Posterior vena cava (tissue), 2 donors: ENCODE measurements at places on chromosomes 4 and X.

DNA sequence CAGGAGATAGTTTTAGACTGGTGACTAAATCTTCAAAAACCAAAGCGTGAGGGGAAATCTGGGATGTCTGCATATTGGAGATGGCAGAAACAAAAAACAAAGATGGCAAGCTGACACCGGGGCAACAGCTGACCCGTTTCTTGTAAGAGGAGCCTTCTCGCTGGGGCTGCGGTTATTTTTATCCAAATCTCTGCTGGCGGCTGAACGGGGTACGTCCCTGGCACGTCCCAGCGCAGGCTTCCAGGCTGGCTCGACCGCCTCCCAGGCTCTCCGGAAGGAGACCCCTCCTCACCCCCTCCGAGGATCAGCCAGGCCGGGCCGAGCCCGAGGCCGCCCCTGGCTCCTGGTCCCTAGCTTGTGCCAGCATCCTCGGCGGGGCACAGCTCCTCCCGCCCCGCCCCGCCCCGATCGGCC, 403 bp downstream of the SGCB start:
- peak; percentile 80 for DNase-seq

GRCh38 chrX:41265615-41266014, 68.3 kb upstream of the DDX3X start:
- DNase-seq: no peak

- DNase-seq: no peak
Measured at GRCh38 chr4:82515705-82516104, 46.1 kb downstream of the TMEM150C start.

DNA sequence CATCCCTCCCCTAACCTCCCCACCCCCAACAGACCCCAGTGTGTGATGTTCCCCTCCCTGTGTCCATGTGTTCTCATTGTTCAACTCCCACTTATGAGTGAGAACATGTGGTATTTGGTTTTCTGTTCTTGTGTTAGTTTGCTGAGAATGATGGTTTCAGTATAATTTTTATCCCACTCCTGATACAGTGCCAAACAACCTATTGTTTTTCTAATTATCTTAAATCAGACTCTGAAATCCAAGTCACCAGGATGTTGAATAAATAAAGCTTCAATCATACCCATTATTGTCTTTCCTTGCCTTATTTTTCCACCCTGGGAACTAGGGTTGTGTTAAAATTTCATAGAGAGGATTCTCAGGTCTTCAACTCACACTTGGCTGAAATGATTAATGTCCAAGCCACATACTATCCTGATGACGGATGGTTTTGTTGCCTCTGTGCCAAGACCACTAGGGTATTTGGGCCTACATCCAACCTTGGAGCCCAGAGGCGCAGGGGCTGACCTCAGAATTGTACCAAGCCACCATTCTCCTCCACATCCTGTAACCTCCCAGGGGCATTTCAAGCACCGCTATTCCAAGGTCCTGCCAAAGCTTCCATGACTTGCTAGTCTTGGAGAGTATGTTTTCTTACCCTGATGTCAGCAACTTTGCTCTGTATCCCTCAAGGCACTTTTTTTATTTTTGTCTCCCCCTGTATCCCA, 332.4 kb downstream of the ARHGAP24 start:
- DNase-seq: no peak

- DNase-seq: peak; percentile 89
Measured at GRCh38 chrX:54921427-54922021, 900 bp downstream of the TRO start.

- no peak for DNase-seq
Measured at GRCh38 chrX:19017271-19017670, 33.4 kb upstream of the PHKA2 start.

DNA sequence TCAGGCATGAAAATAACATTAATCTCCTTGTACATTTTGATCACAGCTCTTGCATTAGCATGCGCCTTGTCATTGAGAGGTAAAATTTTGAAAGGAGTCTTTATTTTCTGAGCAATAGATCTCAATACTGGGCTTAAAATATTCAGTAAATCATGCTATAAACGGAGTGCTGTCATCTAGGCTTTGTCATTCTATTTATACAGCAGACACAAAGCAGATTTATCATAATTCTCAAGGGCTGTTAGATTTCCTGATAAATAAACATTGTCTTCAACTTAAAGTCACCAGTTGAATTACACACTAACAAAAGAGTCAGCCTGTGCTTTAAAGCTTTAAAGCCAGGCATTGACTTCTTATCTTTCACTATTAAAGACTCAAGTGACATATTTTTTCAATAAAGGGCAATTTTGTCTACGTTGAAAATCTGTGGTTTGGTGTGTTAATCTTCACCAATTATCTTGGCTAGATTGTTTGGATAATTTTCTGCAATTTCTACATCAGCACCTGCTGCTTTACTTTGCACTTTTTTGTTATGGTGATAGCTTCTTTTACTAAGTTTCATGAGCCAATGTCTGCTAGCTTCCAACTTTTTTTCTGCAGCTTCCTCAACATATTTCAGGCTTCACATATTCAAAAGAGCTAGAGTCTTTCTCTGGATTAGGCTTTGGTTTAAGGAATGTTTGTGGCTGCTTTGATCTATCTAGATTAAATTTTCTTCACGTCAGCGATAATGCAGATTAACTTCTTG, 27.9 kb upstream of the UGT2B4 start:
- no peak for DNase-seq

- no peak for DNase-seq
Measured at GRCh38 chr4:122703868-122704267, 28.6 kb upstream of the BBS12 start.

DNA sequence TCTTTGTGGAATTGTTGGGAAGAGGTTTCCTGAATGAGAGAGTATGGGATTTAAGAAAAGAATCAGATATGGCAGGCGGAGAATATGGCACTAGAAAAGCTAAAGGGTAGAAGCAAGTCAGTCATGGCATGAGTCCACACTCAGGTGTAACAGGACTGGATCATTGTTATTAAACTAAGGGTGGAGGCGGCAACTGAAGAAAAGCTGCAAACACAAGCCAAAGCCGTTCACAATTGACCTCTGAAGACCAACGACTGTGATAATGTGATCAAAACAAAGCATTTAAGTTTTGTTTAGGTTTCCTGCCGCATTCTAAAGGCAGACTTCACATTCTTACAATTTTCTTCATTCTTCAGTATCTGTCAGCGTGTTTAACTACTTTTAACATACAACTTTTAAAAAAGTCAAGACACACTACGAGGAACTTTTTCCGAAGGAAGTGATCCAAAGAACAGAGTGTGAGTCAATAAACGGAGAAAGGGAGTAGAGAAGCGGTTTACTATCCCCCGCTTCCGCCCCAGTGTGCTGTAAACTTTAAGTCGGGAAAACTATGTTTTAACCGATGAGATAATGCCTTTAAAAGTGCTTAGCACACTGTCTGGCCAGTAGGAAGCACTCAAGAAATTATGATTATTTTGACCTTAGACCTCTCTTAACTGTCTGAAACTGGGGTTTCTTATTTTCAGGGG, 909 bp upstream of the SLAIN2 start:
- no peak for DNase-seq

DNA sequence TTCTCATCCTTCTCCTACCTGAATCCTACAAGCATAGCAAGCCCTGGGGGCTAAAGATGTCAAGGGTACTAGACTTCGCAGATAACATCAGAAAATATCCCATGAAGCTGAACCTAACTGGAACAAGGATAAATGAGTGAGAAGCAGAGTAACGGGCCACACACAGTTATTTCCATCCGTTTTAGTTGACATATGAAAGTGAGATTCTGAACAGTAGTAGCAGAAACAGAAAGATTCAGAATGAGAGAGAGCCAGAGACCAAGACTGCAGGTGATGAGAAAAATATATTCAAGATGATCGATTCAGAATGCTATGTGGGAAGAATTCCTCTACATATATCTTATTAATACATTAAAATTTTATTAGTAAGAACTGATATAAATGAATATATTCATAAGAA, 165.1 kb downstream of the TSPAN5 start:
- no peak for DNase-seq

GRCh38 chr4:71195924-71196323, 142.9 kb upstream of the SLC4A4 start:
- no peak for DNase-seq
